ENCODE measurements at places on chromosomes 11 and 22.

GRCh38 chr22:28978158-28978557, 83.5 kb downstream of the C22orf31 start:
- DNase-seq, result no peak

- DNase-seq, result no peak
Measured at GRCh38 chr11:67470337-67471002, 1.4 kb upstream of the TMEM134 start.

GRCh38 chr11:27348340-27348873, 14.6 kb downstream of the CCDC34 start:
- DNase-seq, result no peak

GRCh38 chr22:36449596-36450175, 31.8 kb downstream of the TXN2 start:
- DNase-seq, result no peak

DNA sequence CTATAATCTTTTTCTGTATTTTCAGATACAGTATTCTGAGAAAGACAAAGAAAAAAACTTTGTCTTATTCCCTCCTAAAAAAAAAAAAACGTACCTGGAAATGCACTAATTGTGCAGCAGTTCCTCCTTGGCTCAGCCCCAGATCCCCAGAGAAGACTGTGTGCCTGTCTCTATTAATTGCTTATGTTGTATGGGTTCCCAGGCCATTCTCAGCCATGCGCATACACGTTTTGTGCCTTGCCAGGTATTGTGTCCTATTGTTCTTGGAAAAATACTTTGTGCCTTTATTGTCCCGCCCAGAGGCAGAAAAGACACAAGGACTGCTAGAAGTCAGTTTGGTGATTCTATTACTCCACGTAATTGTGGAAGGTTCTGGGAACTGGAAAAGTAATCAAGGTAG, 91.2 kb downstream of the PIWIL4 start:
- no peak for DNase-seq

DNA sequence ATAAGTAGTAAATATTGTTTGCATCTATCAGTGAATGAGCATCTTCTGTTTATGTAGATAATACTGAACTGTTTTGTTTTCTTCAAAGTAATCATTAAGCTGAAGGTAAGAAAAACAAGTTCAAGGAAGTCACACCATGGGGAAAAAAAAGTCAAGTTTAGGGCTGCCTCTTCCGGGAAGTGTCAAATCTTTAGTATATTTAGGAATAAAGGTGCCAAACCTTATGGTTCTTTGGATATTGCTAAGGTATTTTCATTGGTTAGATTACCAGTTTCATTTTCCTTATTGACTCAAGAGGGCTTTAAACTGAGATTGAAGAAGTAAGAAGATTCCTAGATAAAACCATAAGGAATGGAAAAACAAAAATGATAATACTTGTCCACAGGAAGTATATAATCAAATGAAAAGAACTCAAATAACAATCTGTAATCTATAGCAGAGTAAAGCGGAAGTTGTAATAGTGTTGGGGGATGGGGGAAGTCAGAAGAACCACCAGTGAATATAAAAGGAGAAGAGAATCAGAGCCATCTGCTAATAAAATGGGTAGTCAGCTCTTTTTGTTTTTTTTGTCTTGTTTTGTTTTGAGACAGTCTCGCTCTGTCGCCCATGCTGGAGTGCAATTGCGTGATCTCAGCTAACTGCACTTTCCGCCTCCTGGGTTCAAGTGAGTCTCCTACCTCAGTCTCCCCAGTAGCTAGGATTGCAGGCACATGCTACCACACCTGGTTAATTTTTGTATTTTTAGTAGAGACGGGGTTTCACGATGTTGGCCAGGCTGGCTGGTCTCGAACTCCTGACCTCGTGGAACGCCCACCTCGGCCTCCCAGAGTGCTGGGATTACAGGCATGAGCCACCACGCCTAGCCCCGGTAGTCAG, 2.3 kb downstream of the ATM start:
- DNase-seq, result no peak

GRCh38 chr11:60468829-60469228, 13.2 kb downstream of the MS4A1 start:
- no peak for DNase-seq

Data from HepG2 (cell line).